ENCODE measurements at places on chromosomes 2 and 18.

GRCh38 chr2:26477911-26478253, at the start of gene OTOF:
OTOF (minus strand) TSS chr2:26478124.
- DNase-seq = no peak

- no peak for DNase-seq
These were observed 23.0 kb upstream of the RTN4 start for GRCh38 chr2:55073000-55073983.

DNA sequence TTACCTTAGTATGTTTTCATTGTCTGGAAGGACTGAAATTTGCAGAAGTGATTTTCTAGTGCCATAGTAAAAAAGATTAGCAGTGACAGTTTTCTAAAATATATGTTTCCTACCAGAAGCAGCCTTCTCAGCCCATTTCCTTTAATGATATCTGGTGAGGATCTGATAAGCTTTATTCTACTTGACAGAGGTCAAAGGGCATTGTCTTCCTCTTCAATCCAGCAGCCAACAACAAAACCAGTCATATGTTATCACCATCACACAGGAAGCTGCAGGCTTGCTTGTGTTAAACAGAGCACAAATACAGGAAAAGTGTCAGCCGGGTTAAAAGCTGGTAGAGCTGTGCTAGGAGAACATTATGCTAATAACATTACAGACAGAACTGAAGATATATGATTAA, 35.6 kb upstream of the ZSWIM2 start:
- no peak for DNase-seq

GRCh38 chr2:145765874-145766273, 1246.0 kb upstream of the ZEB2 start:
- no peak for DNase-seq

- DNase-seq = peak; percentile 44
These were observed 22.9 kb upstream of the ASB1 start for GRCh38 chr2:238403632-238404405.

GRCh38 chr2:237310515-237311114, 103.3 kb downstream of the COL6A3 start:
- no peak for DNase-seq

GRCh38 chr2:189900726-189901125, 116.5 kb downstream of the PMS1 start:
- no peak for DNase-seq

GRCh38 chr2:102801858-102802699, 40.2 kb downstream of the TMEM182 start:
- no peak for DNase-seq

GRCh38 chr2:103459283-103459682, 697.5 kb downstream of the TMEM182 start:
- DNase-seq = no peak

- DNase-seq = no peak
These were observed 124.6 kb downstream of the SPOPL start for GRCh38 chr2:138626148-138626547.

GRCh38 chr18:44701227-44701626, 20.5 kb downstream of the SETBP1 start:
- DNase-seq = no peak

DNA sequence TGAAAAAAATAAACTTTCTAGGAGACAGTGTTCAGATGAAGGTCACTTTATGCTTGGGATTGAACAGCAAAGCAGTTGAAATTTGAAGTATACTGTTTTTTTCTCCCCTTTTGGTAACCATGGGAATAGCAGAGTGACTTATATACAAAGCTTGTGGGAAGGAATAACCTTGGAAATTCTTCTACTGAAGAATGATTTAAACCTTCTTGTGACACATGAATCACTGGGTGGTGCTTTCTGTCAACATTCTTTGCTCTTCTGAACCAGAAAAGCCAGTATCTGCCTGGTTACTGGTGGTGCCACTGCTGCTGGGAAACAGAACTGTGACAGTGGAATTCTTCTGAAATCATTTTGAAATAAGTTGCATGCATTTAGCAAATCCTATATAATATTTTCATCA, 39.4 kb upstream of the RND3 start:
- no peak for DNase-seq

GRCh38 chr2:206245265-206245672, 29.2 kb upstream of the ZDBF2 start:
- DNase-seq = no peak

DNA sequence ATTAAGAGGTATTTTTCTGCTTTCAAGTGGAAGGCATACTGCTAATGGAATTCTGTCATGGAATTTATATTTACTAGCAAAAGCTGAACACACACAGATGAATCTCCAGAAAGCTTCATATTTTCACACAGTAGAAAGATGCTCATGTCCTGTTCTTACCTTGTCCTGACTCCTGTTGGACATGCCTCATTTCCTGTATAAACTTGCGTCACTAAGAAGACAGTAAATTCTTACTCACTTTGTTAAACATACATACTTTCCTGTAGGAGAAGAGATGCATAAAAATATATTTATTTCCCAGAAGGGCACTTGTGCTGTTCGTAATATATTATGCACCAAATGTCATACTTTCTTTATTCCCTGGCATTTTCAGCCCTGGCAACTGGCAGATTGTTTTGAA, 238.3 kb upstream of the RASGRP3 start:
- no peak for DNase-seq

DNA sequence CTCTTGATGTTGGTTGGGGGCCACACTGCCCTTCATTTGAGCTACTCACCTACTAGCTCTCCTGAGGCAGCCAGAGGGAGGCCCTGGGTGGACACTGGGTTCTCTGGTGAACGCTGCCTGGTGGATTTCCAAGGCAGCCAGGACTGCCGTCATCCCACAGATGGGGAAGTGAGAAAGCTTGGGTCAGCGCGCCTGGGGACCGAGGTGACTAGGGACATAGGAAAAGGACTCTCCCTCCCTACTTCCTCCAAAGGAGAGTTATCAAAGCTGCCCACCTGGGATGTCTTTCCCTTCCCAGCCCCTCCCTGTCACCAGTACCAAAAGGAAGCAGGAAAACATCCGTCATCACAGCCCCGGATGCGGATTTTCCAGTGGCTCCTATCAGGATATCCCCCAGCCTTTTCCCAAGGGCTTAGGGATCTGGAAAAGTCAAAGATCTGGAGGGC, 3.8 kb upstream of the SEMA4C start:
- no peak for DNase-seq

- peak; percentile 71 for DNase-seq
These were observed 24.0 kb downstream of the RAX start for GRCh38 chr18:59249199-59249774.

GRCh38 chr2:71309-72035, 25.2 kb upstream of the FAM110C start:
- no peak for DNase-seq

DNA sequence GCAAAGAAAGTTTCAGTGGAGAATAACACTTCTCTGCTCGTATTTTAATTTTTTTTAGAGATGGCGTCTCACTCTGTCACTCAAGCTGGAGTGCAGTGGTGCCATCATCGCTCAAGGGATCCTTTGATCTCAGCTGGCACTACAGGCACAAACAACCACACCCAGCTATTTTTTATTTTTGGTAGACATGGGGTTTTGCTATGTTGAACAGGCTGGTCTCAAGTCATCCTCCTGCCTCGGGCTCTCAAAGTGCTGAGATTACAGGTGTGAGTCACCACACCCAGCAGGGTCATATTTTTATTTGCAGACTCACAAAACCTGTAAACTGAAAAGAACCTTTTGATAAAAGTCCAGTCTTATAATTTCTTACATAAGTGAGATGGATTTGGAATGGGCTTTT, 2.6 kb downstream of the TRAK2 start:
- no peak for DNase-seq

DNA sequence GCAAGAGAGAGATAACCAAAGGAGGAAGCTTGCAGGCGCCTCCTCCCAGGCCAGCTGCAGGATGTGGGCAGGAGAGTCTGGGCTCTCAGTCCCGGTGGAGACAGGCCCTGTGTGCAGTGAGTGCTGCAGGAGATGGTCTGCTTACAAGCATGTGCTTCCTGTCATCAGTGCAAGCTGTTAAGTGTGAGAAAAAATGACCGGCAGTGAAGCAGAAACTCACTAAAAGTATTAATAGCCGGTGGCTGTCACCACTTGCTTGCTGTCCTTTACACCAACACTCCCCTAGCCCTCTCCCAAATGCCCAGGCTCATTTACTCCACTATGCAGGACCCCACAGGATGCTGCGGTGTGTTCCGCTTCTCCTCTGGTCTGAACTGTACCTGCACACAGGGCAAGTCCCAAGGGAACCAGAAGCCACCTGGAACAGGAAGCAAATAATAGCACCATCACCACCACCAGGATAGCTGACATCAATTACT, 435.6 kb upstream of the HS6ST1 start:
- peak; percentile 35 for DNase-seq

DNA sequence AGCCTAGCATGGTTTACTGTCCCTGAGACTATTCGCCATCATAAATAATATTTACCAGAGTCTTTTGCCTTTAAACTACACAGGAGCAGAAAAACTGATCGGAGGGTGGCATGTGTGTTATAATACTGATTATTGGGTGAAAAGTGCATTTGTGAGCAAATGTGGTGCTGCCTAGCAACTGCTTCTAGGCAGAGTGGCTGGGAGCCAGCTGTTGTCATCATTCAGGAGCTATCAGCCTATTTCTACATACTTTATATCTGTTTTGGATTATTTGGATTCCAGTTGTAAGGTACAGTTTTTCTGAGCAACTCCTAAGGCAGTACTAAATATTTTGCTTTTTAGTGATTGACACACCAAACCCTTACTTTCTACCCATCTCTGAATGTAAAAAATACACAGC, 75.0 kb upstream of the MSTN start:
- no peak for DNase-seq

DNA sequence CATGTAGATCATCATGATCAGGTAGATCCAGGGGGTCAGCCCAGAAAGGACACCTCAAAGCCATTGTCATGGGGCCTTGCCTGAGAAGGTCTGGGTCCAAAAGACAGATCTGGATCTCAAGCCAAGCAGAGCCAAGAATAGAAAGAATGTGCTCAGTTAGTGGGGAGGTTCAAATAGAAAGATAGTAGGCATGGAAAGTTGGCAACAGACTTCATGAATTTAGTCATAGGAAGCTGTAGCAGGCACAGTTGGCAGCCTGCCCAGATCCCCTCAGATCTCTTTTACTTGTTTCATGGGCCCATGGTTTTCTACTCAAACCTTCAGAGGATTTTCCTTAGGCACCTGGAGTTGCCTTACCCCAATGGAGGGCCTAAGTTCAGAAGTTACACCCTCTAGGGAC, 767.0 kb downstream of the SLC4A3 start:
- no peak for DNase-seq

DNA sequence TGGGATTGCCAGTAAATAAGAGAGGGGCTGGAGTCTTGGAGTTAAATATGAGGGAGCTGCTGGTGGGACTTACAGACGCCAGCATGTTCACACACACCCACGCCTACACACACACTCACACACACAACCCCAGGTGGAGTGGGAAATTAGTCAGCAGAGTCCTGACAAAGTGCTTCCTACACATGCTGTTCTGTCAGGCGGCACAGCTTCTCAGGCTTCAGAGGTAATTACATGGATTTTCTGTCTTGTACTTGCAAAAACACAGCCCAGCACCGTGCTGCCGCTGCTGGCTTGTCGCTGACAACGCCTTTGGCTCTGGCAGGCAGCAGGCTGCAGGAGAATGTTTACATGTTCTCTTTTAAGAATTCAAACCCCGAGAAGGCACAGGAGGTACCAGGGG, 1186.3 kb upstream of the CELF4 start:
- no peak for DNase-seq

DNA sequence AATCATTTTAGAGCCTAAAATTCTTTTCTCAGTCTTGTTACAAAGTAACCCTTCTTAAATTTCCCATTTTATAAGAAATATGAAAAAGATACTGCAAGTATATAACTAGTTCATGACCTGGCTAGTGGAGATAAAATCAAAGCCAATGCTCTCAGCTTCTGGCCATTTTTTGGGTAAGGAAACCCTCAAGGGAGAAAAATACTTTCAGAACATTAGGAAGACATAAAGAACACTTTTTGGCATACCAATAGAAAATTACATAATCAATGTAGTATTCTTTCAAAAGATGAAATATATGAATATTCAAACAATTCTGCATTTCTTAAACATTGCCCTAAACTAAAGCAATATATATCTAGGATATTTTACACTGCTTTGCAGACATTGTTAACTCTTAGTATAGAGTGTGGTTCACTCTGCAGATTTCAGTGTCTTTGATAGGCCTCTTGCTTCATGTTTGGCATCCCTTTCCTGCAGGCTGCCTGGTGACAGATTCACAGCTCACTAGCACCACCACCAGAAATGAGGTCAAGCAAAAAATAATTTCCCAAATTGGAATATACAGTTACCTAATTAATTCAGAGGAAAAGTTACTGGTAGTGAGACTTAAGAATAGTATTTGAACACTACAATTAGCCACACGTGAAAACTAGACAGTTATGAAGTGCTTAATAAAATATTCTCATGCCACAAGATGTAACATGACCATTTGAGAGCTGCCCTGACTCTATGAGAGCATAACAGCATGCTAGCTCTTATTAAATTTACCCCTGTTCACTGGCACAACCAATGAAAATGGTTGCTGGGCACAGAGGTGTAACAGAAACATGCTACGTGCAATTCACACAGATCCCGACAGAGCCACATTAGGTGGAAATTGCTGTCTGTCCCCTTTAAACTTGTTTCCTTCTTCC, 36.0 kb downstream of the PAIP2B start:
- DNase-seq = no peak

- DNase-seq = no peak
These were observed 3.3 kb downstream of the ACVR1 start for GRCh38 chr2:157872791-157873190.

DNA sequence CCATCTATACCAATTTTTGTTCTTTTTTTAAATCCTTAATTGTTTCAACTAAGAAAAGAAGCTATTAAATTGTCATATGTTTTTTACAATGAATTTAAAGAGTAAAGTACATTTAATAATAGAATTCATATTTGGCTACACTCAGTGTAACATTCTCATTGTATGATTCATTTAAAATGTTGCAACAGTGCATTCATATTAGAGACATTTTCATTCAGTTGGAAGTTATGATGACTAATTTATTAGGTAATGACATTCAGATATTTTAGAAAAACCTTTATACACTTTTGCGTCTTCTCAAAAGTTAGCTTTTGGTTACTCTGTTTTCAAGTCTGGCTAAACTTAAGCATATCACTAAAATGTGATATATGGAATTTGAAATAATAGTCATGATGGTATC, 887.5 kb upstream of the NRXN1 start:
- no peak for DNase-seq

DNA sequence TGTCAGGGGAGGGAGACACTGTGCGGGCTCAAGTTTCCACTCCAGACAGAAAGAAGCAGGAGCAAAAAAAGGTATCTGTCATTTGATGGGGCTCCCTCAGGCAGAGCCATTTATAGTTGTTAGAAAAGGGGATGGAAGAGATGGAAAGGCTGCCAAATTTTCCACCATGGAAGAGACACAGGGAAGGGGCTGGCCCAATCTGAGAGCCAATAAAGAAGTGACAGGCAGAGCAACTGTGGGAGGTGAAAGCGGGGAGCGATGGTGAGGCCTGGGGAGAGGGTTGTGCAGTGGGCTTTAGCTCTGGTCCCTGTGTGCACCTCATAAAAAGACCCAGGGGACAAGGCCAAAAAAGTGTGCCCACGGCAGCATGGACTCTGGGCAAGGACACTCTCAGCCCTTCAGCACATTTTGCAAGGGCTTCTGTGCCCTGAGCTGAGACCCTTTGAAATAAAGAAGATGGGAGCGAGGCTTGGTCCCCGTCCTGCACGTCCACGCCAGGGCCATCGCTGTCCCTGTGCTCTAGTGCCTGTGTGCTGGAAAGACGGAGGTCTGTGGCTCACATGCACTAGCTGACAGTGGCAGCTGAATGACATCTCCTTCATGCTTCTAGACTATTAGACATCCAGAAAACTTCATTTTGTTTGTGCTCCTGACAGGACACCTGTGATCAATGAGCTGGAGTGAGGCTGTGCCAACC, 456.7 kb upstream of the HS6ST1 start:
- DNase-seq = no peak

Data from NCI-H510A (cell line).